ENCODE measurements at places on chromosomes 2 and 18.

DNA sequence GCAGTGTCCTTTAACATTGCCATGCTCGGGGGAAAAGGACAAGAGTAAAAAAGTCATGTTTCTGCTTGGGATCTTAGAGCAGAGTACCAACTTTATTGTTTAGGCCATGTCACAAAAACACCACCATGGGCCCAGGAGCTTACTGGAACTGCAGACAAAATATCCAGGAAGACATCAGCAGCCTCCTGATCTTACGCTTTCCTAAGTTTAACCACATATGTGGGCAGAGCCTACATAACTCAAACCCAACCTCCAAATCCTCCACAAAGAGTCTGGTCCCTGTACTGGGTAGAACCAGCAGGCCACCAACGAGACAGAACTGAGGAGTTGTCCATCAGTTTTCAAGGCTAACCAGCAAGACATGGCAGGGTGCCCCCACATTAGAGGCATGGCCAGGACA lies 10.3 kb downstream of the GALNT14 start:
- DNase-seq: no peak

DNA sequence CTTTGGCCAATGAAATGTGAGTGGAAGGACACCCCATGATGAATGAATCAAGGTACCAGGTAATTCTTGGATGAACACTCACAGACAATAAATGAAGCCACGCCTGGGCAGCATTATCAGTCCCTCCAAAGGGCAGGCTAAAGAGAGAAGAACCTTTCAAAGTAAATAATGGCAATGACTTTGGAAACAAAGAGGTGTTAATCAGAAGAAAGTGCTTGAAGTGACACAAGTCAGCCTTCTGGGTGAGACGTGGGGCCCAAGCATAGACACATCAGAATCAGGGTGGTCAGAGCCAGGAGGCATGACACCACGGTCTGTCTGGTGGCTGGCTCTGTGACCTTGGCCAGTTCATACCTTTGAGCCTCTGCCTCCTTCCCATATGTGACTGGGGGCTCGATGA lies 103.3 kb downstream of the POLR1A start:
- no peak for DNase-seq

GRCh38 chr2:223093436-223094241 lies 41.6 kb downstream of the KCNE4 start:
- DNase-seq: no peak

DNA sequence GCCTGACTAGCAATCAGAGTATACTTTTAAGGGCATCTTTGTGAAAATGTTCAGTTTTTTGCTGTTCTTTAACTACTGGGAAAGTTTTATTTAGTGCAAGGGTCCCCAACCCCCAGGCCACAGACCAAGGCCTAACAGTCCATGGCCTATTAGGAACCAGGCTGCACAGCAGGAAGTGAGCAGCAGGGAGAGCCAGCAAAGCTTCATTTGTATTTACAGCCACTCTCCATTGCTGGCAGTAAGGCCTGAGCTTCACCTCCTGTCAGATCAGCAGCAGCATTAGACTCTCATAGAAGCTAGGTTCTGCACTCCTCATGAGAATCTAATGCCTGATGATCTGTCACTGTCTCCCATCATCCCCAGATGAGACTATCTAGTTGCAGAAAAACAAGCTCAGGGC lies 17.1 kb upstream of the NR4A2 start:
- DNase-seq: no peak

- no peak for DNase-seq
These were observed 36.0 kb upstream of the HDAC4 start for GRCh38 chr2:239436669-239437335.

DNA sequence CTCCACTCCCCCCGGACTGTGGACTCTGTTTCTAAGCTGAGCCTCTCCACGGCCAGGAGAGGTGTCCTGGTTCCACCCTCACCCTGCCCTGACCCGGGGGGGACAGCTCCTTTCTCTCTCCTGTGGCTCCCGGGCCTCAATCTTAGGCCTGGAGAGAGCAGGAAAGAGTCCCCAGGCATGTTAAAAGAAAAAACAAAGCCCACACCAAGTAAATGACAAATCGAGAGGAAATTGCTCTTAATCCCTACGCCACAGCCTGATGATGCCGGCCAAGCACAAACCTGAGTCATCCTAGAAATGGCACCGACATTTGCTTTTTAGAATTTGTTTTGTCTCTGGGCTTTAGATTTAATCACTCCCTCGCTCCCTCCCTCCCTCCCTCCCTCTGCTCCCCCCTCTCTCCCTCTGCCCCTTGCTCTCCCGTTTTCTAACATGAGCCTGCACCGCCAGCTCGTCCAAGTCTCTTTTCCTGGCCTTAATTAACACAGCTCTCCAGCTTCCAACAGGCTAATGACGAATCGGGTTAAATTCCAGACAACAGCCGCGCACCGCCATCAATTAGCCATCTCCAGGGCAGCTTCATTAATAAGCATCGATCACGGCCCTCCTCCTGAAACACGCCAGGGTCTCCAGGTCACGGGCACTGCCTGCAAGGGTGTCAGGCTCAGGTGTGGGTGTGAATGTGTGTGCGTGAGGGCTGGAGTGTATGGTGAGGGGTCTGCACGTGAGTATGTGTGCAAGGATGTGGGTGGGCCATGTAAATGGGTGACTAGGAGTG lies 230.8 kb downstream of the CELF4 start:
- no peak for DNase-seq

- DNase-seq: no peak
These were observed 44.7 kb downstream of the ANKRD44 start for GRCh38 chr2:197265924-197266323.

DNA sequence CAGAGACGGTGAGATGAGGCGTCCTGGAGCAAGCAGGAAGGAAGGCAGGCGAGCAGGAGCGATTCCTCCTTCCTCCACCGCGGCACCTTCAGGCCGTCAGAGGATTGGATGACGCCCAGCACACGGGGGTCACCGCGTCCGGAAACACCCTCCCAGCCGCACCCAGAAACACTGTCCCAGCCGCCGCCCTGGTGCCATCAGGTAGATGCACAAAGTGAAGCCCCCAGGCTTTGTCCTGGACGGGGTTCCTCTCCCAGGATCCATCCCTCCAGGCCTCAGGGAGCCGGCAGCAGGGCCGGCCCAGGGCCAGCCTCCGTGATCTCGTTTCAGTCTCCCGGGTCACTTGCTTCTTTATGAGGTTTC lies 31.5 kb downstream of the RTP5 start:
- no peak for DNase-seq

DNA sequence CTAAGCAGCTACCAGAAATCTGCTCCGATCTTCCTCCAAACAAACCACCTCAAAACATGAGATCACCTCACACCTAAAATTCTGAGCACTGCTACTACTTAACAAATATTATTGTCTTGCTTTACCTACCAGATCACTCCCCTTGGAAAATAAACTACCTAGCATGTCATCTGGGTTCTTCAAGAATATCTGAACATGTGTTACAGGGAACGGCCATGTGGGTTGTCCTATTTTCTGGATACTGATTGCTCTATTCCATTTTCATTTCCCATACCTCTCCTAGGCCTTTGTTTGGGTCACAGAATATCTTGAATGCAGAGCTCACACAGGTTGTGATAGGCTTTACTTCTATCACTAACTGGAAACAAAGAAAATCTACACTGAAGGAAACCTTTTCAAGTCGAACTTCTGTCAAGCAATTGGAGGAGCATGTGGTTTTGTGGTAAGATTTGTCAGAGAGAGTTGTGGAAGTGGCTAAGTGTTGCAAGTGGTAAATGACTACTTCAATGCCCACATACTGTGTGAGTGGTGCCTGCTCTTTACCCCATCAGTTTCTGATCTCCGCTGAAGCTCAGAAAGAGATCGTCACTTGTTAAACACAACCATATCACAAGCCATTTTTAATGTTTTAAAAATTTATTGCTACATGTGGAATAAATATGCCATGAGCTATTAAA lies 739.1 kb upstream of the ZEB2 start:
- no peak for DNase-seq

DNA sequence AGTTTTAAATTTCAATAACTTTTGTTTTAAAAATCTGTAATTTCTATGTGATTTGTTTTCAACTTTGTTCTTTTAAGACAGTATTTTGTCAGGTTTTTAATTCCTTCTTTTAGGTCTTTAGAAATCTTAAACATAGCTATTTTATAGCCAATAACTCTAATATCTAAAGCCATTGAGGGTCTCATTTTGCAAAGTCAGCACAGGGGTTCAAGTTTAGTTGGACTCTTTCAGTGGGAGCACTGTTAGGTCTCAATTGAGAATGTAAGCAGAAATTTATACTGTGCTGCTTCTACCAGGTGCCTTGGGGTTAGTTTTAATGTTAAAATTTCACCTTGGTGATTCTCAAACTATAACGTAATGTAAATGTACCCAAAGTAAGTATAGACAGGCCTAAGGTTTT lies 105.3 kb upstream of the DNMT3A start:
- no peak for DNase-seq

GRCh38 chr2:212145121-212145520 lies 393.5 kb downstream of the ERBB4 start:
- DNase-seq: no peak

- DNase-seq: no peak
These were observed 67.8 kb downstream of the ABCG8 start for GRCh38 chr2:43906448-43907109.

- DNase-seq: no peak
These were observed 79.8 kb upstream of the RNF152 start for GRCh38 chr18:61972389-61973264.

- DNase-seq: no peak
These were observed 21.9 kb upstream of the MCFD2 start for GRCh38 chr2:46937471-46937901.

DNA sequence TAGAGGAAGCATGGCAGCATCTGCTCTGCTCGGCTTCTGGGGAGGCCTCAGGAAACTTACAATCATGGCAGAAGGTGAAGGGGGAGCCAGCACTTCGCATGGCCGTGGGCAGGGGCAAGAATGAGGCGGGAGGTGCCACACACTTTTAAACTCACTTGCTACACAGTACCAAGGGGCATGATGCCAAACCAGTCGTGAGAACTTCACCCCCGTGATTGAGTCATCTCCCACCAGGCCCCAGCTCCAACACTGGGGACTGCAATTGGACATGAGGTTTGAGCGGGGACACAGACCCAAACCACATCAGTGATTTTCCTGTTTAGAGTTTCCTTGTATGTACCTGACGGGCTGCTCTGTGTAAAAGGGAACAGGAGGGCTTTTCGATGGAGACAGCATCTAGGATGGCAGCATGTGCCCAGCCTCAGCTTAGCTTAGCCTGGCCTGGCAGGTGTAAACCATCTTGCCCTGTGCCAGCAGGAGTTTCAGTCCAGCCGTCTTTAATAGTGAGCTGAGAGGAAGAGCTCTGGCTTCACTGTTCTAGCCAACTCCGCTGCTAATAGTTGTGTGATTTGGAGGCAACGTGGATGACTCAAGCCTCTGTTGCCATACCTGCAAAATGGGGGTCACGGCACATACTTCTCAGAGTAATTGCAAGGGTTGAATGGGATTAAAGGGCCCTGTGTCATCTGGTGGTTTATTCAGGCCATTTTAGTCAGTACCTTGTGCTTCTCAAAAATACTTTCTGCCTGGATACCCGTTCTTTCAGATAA lies 101.8 kb downstream of the ASAP2 start:
- no peak for DNase-seq

GRCh38 chr2:70716131-70716743 lies 51.8 kb downstream of the ADD2 start:
- DNase-seq: no peak

GRCh38 chr2:128797533-128797932 lies 478.9 kb upstream of the HS6ST1 start:
- no peak for DNase-seq

DNA sequence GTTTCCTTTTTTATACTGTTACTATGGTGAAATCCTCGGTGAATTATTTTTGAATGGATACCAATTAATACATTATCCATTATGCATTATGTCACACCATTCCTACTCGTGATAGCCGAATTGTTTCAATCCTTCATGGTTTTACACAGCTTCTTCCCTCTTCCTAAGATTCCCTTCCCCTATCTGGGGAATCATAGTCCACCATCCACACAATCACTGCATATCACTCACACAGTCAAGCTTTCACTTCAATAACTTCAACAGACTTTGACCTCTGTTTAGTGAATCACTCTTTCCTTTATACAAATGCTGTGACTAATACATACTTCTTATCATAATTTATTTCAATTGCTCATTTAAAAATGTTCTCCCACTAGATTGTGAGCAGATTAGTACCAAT lies 1108.1 kb upstream of the LRRTM1 start:
- DNase-seq: no peak

DNA sequence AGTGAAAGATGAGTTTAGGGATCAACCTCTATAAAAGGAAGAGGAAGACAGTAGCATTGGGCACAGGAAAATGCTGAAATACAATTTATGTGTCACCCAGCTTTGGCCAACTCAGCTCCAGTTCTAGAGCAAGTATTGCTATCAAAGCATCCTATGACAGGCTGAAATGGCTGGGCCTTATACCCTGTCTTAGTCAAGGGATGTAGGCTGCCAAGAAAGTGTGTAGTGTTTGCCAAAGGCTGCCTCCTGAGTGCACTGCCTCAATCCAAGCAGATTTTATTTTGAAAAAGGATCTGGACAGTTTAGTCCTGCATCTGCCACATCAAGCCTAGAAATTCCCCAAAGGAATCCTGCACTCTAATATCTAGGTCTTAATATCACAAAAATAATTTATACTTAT lies 359.9 kb upstream of the ZC3H15 start:
- DNase-seq: no peak

Data from activated CD4-positive, alpha-beta T cell treated with anti-CD3 and anti-CD28 coated beads for 24 hours (primary cell).